Upper lobe of right lung (tissue), 1 donor: ENCODE measurements at places on chromosomes 7 and 10.
A peak's percentile ranks its signal among the peaks of the same experiment; 100 is the strongest.

DNA sequence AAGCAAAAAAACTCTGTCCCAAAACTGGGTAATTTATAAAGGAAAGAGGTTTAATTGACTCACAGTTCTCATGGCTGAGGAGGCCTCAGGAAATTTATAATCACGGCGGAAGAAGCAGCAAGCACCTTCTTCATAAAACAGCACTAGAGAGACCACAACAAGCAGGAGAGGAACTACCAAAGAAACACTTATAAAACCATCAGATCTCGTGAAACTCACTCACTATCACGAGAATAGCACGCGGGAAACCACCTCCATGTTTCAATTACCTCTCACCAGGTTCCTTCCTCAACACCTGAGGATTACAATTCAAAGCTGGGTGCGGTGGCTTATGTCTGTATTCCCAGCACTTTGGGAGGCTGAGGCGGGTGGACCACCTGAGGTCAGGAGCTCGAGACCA is 48.5 kb downstream of the PDIA4 start:
- no peak for DNase-seq

GRCh38 chr10:78575400-78575799 is 493.4 kb upstream of the ZMIZ1 start:
- DNase-seq = no peak

- no peak for DNase-seq
Measured at GRCh38 chr10:52115823-52116222, 198.3 kb upstream of the DKK1 start.

GRCh38 chr7:2243458-2243857 is 1.4 kb downstream of the NUDT1 start:
- DNase-seq = no peak

DNA sequence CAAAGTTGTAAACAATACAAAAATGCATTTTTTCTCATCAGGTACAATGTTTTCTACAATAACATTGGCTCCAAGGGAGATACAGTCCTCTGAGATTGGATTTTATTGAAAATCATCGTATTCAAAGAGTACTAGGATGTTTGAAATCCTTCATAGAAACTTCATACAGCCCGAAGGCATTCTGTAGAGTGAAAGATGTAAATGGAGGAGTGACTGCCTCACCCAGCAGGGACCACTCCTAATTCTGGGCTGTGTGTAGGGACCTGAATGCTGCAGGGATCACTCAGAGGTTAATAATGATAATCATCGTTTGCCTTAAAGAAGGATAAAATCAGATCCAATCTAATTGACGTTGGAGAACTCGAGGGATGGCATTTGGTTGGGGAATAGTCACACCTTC is 198.6 kb downstream of the HECW1 start:
- DNase-seq = no peak

DNA sequence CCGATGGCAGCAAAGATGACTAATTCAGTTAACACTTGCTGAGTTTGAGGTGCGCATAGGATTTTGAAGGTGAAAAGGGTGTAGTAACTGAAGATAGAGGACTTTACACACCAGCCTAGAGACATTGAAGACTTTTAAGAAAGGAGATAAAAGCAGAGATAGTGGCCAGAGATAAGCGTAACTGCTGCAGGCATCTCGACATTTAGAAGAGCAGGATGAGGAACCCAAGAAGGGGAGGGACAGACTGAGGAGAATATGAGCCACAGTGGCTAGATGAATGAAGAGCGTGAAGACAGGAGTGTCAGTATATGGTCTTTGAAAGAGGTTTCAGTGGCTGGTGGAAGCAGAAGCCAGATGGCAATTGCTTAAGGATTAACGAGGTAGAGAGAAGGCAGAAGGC is 71.6 kb downstream of the CELF2 start:
- no peak for DNase-seq

DNA sequence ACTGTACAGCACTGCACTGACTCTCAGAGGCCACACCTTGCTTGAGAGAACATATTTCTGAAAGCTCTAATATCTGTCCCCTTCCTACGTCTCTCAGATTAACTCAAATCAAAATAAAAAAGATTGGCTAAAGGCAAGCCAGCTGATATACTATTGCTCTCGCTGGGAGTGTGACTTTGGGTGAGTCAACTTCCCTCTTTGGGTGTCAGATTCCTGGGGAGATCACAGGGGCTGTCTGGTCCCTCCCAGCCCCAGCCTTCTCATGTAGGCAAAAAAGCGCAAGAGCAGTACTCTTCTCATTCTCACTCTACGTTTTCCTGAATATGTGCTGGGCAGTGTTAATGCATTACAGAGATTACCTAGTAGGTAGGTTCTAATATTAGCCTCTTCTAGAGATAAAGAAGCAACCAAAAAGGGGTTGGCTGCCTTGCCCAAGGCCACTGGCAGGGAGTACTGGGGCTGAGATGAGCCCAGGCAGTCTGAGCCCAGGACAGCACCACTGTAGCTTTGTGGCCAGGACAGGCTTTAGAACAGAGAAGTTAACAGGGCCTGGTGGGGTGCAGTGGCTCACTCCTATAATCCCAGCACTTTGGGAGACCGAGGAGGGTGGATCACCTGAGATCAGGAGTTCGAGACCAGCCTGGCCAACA is 9.1 kb upstream of the DENND2A start:
- DNase-seq = peak; percentile 12
